ENCODE measurements at places on chromosomes 6 and 20.

- no peak for DNase-seq
These were observed 146.2 kb downstream of the TBX18 start for GRCh38 chr6:84618046-84618752.

DNA sequence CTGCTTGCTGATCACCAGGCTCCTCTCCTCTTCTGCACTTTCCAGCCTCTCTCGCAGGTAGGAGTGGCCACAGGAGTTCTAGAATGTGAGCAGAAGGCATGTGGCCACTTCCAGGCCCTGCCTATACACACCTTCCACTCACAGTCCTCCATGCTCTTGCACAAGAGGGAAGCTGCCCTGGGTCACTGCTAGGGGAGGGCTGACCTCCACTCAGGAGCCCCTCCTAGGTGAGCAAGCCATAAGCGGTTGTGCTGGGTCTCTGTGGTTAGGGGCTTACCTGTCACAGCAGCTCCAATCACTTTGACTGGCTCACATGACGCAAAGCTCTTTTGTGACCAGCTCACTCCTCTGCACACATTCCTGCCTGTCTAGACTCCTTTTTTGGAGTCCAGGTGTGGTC, 68.2 kb downstream of the TMEM242 start:
- DNase-seq: no peak

- no peak for DNase-seq
These were observed 52.3 kb upstream of the BCLAF1 start for GRCh38 chr6:136341967-136342366.

DNA sequence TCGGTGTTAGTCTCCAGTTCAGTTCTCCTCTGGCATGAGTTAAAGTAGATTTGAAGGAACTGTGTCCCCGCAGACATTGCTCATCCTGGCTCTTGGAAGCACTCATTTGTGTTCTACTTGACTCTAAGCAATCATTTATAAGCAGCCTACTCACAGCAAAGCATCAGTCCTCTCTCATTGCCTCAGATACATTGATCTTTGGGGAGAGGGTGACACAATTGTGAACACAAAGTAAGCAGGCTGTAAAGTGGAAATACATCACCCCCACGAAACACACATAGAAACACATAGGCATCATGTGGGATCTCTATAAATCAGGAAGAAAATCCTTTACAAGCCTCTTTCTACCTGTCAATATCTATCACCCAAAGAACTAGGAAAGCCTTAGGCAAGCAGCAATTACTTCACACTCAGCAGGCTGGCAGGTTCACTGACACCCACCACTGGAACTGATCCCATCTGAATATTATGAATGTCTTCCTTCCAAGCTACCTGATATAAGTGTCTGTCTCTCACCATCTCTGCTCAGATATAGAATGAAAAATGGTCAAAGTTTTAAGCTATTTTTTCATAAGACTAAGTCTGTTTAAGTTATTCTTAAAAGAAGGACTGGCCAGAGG, 675.8 kb downstream of the HACE1 start:
- DNase-seq: no peak

DNA sequence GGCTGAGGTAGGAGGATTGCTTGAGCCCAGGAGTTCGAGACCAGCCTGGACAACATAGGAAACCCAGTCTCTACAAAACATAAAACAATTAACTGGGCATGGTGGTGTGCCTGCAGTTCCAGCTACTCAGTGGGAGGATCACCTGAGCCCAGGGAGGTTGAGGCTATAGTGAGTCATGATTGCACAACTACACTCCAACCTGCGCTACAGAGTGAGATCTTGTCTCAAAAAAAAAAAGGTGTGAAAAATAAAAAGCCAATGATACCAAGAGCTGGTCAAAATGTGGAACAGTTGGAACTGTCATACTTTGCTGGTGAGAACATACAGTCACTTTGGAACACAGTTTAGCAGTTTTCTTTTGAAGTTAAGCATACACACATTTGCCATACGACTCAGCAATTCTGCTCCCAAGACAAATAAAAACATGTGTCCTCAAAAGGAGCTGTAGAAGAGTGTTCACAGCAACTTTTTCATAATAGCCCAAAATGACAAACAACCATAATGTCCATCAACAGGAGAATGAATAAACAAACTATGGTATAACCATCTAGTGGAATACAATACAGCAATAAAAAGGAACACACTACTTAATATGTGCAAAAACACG, 21.6 kb upstream of the FKBP5 start:
- DNase-seq: no peak

GRCh38 chr20:62319346-62319909, 16.6 kb downstream of the ADRM1 start:
- no peak for DNase-seq

DNA sequence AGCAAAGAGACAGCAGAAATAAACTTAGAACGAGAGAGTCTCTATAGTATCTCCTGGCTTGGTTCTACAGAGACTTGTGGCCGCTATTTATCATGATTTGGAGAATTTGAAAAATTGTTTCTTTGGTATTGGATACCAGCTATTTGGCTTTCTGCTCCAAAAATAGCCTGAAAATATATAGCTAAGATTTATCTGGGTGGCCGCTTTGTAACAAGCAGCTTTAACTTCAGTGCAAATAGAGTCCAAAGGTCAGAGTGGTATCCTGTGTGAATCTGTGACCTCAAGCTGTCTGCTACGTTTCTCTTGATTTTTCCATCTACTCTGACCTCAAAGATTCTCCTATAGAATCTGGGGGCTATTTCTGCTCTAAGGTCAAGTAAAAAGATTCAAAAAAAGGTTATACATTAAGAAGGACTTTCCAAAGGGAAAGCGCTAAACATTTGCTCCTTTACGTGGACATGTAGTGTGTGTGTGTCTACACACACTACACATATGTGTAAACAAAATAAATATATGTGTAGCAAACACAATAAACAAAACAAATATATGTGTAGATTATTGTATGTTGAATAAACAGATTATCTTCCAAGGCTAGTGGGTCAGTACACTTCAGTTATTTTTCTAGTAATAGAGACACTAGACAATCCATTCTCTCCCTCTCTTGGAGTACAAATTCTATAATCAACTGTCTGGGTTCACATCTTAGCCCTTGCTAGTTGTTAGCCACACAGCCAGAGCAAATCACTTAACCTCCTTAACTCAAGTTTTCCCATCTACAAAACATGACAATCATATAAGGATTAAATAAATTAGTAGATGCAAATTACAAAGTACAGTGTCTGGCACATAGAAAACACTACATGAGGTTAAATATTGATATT, 40.8 kb downstream of the CHD6 start:
- no peak for DNase-seq

DNA sequence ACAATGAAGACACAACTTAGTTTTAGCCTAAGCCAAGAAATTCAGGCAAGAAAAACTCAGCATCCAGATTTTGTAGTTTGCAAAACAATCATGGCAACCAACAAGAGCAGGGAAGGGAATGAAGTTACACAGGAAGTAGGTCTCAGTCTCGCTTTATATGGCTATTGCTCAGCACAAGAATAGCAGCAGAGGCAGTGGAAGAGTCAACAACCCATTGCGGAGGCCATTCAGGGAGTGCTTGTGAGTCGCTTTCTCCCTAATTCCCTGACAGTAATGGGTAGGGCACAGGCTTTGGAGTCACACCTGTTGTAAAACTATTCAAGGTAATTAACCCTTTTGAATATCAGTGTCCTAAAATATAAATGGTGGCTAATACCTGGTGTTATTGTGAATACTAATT, 238.5 kb downstream of the HDGFL1 start:
- DNase-seq: no peak

DNA sequence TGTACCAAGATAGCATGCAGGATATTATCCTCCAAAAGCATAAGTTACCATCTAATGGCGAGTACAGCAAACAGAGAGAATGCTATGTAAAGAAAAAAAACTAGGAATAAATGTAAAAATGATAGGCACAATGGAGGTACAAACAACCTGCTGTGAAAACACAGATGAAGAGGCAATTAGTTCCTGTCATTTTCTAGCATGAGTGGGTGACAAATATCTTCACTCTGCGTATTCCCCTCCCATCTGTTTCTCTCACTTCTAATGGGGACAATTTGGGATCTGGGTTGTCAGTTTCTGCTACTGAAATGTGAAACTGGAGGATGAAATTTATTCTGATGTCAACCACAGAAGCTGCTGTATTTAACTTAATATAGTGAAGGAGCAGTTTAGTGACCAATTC, 11.7 kb upstream of the PTPRK start:
- no peak for DNase-seq

DNA sequence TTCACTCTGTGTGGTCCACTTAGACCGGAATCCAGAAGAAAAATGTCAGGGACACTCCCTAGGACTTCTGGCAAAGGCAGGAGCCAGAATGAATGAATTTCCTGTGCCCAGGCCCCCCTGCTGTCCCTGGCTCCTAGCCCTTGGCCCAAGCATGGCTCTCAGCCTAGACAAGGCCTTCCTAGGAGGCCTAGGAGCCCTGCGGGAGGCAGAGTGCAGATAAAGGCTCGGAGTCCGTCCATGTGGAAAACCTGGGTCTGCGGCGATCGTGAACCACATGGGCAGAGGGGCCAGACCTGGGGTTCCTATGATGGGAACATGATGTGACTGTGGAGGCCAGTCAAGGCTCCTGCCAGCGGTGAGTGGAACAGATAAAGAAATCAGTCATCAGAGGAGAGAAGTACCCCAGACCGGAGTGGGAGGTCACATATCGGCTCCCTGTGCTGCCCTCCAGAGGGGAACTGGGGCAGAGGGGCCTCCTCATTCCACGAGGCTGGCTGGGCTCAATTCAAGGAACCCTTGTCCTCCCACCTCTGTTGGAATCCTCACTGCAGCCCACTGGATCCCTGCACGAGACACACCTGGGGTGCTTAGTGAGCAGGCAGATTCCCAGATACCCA, 5.9 kb upstream of the VSTM2L start:
- no peak for DNase-seq

DNA sequence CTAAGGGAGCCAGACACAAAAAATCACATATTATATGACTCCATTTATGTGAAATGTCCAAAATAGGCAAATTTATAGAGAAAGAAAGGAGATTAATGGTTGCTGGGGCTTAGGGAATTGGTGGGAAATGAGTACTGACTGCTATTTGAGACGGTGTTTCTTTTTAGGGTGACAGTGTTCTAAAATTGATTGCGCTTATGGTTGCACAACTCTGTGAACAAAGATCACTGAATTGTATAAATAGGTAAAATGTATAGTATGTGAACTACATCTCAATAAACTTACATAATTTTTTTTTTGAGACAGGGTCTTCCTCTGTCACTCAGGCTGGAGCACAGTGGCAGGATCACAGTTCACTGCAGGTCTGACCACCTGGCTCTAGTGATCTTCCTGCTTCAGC, 45.4 kb downstream of the REV3L start:
- no peak for DNase-seq

DNA sequence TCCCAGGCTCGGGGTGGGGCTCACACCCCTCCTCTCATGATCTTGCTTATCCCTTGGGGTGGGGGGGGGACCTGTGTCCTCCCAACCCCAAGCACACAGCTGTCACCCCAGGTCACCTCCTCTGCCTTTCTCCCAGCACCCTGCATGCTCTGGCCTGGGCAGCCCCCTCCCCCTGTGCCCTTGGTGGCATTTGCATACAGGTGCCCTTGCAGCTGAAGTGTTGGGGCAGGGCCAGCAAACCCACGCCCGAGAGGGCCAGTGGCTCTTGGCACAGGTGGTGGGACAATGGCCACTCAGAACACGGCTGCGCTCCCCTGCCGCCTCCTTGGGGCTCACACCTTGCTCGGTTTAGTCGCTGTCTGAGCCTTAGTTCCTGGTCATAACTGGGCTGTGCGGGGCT, 11.3 kb upstream of the MYT1 start:
- no peak for DNase-seq

DNA sequence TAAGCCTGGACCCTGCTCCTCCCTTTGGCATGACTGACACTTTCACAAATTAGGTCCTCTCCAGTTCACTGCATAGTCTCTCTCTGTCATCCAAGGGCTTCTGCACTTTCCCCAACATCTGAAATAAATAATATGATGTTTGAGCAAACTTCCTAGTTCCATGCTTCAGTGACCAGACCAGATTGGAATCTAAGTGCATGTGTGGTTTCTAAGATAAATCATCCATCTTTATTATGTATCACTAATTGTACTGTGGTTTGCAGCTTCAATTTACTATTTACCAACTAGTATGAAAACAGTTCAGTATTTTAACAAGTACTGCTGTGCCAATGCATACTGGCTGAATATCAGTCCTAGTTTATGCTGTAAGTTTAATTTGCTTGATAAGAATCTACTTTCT, 18.7 kb downstream of the SESN1 start:
- no peak for DNase-seq

GRCh38 chr6:50025258-50025657, 3.5 kb upstream of the DEFB110 start:
- DNase-seq: no peak

DNA sequence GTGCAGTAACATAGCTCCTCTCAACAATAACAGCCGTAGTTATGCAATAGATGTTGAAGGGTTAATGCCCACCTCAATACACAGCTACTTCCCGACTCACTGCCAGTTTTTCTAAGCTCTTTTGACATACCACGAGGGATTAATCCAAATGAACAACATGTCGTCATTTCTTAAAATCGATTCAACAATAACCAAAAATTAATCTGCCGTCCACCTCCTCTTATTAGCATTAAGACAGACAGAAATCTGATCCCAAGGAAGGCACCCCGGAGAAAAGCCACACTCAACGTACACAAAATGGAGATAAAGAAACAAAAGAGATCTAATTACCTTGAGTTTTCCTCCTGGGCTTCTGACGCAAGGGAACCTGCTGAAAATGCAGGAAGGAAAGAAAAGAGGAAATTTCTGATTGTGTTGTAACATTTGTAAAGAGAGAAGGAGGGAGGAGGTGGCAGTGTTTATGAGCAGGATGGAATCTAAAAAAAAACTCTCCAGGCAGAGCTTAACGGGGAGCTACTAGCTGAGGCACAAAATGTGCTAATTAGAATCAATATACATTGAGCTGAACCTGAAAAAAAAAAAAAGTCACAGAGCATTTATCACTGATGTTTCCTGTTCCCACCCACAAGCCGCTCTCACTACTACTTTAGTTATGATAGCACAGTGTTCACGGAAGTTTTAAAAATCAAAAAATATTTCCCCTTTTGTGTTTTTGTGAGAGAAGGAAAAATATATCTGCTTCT, 109.3 kb downstream of the IPCEF1 start:
- DNase-seq: no peak

- DNase-seq: no peak
These were observed 2.3 kb upstream of the FAM110A start for GRCh38 chr20:831251-831650.

DNA sequence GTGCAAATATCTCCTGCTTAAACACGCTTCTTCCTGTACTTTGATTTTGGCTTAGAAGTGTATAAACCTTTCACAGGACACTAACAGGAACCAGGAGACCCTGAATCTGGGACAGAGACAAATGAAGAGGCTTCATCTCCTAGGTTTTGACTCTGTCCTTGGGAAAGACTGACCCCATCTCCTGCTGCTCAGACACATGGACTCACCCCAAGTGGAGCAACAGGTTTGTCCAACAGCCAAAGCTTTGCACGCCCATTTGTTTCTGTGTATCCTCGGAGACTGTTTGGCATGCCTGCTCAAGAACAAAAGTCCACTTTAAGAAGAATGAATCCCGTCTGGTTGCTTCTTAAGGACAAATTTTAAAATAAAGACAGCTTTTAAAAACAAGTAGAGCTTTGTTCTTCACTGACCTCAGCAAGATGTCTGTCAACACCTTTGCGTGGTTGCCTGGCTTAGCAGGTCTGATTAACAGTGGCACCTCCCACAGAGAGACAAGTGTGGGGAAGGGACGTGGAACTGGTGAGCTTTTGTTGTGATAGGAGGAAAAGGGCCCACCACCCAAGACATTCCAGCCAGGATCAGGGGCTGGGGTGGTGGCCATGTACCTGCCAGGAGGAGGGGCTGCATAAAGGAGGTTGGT, 202.6 kb downstream of the SOD2 start:
- no peak for DNase-seq

- DNase-seq: no peak
These were observed 24.5 kb upstream of the OR2J2 start for GRCh38 chr6:29146179-29146578.
